ENCODE measurements at places on chromosomes 6 and 20.

DNA sequence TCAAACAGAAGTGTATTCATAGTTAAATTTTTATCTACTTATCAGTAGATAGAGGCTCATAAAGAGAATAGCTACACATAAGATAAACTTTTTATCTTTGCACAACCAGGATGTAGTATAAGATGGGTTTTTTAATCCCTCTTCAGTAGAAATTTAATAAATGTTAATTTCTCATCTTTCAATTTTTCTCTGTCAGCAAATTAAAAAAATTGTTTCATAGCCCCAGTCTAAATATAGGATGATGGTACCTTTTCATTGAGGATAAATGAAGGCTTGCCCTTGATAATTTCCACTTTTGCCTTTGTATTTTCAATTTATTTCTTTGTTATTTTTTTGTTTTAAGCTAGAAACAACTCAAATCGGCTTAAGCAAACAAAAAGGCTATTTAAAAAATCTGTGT is 251.2 kb upstream of the NOX3 start:
- DNase-seq: no peak

DNA sequence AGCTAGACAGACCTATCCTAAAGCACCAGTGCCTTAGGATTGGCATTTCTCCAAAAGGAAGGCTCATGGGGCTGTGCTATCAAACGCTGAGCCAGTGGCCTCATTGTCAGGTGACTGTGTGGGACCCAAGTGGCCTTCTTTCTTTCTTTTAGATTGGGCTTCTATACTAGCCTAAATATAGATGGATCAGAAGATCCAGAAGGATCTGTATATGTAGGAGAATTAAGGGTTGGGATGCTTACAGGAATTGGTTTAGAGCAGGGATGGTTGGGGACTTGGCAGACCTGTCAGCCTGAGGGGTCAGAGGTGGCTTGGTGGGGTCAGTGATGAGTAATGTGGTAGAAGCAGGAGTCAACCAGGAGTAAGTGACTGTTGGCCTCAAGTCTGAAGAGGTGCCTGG is 14.8 kb downstream of the ABT1 start:
- no peak for DNase-seq

GRCh38 chr6:129493354-129493902 is 216.5 kb downstream of the ARHGAP18 start:
- DNase-seq: no peak

DNA sequence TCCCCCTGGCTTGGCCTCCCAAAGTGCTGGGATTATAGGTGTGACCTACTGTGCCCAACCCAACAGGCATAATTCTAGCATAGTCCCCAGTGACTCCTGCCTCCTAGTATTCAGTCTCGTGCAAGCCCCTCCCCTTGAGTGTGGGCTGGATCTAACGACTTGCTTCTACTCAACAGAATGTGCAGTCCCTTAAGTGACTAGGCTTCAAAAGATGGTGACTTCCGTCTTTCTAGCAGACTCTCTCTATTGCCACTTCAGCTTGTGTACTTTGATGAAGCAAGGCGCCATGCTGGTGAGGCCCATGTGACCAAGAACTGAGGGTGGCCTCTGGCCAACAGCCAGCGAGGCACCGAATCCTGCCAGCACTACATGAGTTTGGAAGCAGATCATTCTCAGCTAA is 109.6 kb upstream of the TRAF3IP2 start:
- DNase-seq: no peak

- DNase-seq: no peak
These were observed 7.6 kb upstream of the ADIG start for GRCh38 chr20:38573413-38573812.

GRCh38 chr20:16611817-16612216 is 38.6 kb upstream of the KIF16B start:
- no peak for DNase-seq

DNA sequence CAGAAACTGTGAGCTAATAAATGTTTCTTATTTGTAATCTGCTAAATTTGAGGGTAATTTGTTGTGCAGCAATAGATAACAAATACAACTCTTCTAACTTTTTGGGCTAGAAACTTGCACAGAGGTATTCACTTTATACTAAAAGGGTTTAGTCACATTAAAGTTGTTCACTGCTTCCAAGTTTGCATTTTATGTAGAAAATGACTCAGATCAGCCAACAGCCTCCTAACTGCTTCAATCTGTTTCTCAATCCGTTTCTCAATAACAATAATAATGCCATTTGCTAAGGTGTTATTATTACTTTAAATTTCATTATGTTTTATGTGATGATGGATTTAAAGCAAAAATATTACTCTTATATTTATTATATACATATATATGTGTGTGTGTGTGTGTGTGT is 213.9 kb downstream of the CENPW start:
- DNase-seq: no peak

DNA sequence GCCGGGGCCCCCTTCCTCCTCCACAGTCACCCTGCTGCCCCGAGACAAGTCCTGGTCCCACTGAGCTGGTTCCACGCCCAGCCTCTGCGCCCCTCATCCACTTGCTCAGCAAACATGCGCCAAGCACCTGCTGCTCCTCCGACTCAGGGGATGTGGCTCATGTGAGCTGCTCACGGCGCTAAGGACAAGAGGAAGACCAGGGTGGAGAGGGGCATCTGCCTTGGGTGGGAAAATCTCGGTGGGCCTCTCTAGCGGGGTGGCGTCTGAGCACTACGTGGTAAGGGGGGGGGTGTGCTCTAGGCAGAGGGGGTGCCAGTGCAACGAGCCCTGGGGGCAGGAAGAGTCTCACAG is 4.5 kb downstream of the LAMA5 start:
- DNase-seq: no peak

DNA sequence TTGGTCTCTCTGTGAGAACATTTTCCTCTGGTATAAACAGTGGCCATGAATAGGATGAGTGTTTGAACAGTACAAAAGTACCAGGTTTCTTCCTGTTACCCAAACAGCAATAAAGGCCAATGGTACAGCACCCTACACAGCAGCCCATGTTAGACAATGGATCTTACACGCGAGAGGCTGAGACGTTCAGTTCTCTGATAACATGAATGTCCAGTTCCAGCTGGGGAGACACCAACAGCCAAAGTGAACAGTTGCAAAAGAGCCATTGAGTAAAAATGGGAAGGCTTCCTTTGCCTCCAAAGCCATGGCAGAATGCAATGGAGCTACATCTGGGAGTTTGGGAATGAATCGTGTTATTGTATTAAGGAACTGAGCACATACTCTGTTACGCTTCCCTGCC is 246.8 kb upstream of the SGK1 start:
- no peak for DNase-seq

GRCh38 chr20:51666126-51666525 is 102.1 kb downstream of the ATP9A start:
- DNase-seq: no peak
